HFFc6 (cell line): ENCODE measurements at places on chromosomes 1 and 21. TPM values are rescaled to one million over a fixed set of nuclear protein-coding genes. Genes with fewer than 3 reads are reported as not detected.

The TIMM17A gene
- total RNA-seq = 117 to 123 TPM (median 120 TPM) in 3 replicates

- no peak overlapping the region for H3K4me3 ChIP-seq
- peaks cover 37% of the 10 kb centered on the region for H3K4me1 ChIP-seq
- peaks cover 19% of the 10 kb centered on the region for H3K27me3 ChIP-seq
- H3K27ac ChIP-seq = no peak overlapping the region
- DNase-seq = no peak
Measured at GRCh38 chr21:45224189-45224938, 63.3 kb downstream of the POFUT2 start.

The MFAP2 gene
- 33.7 to 49.2 TPM (median 34.1 TPM) in 3 replicates for total RNA-seq

The C21orf91 gene
- total RNA-seq = 7.4 to 9.7 TPM (median 9.6 TPM) in 3 replicates

The MROH9 gene
- total RNA-seq = not detected in 3 replicates

DNA sequence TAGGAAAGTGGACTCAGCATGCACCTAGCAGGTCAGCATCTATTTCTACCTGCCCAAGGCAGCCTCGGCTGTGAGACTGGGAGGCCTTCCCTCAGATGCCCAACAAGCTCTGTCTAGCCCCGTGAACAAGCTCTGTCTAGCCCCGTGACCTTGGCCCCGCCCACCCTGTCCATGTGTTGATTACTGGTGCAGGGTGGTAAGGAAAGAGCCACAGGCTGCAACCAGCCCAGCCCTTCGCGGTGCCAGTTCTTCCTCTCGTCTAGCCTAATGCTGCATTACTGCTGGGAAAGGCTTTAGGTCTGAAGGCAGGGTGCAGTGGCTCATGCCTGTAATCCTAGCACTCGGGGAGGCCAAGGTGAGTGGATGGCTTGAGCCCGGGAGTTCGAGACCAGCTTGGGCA is 2.2 kb downstream of the GPR153 start:
- no peaks in the 10 kb centered on the region for H3K36me3 ChIP-seq
- peaks cover 5% of the 10 kb centered on the region for H3K27me3 ChIP-seq
- H3K27ac ChIP-seq = no peak overlapping the region
- DNase-seq = no peak
- H3K4me3 ChIP-seq = no peak overlapping the region

The KCNA2 gene
- not detected in 2 replicates for total RNA-seq

The CYP2J2 gene
- total RNA-seq = not detected in 3 replicates

DNA sequence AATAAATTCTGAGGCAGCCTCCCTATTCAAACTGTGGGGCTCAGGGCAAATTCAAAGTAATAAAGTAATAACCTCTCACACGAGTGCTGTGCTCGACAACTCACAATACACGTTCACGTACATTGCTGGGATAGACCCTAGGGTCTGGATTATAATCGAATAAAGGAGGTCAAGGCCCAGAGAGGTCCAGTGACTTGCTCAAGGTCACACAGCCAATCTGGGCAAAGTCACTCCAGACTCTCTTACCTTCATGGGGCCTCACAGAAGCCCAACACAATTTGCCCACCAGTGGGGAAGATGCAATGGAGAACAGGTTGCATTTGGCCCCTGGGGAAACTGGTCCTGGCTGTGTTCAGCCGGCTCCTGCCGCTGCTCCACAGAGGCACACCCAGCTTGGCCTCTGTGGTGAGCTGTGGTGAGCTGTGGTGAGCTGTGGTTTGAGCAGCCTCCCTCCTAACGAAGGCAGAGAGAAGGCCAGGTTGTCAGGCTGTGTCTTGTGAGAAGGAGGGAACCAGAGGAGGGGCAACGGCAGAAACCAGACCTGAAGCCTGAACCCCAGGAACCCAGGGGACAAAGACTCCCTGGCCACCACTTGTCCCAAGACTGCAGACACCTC is 35.1 kb downstream of the NUAK2 start:
- peak; percentile 33 for DNase-seq
- no peaks in the 10 kb centered on the region for H3K36me3 ChIP-seq
- peaks cover 65% of the 10 kb centered on the region for H3K4me1 ChIP-seq
- H3K4me3 ChIP-seq = peak overlapping the region; percentile 12; the same call in 1 of the 2 replicates

The C1orf56 gene
- total RNA-seq = 3.9 to 4.5 TPM (median 4.0 TPM) in 3 replicates

The LRRN2 gene
- not detected in 3 replicates for total RNA-seq

The ACTL8 gene
- total RNA-seq = 0.20 TPM in 1 of 3 replicates, not detected in the others

- peaks cover 52% of the 10 kb centered on the region for H3K4me1 ChIP-seq
- no peaks in the 10 kb centered on the region; the same call in 1 of the 2 replicates for H3K27me3 ChIP-seq
- peak overlapping the region; percentile 79 for H3K27ac ChIP-seq
- peaks cover 11% of the 10 kb centered on the region for H3K36me3 ChIP-seq
Measured at GRCh38 chr1:89633800-89634625, 1.1 kb downstream of the LRRC8C start.

The S100A1 gene
- total RNA-seq = 0.45 to 0.82 TPM in 2 of 3 replicates, not detected in the other

DNA sequence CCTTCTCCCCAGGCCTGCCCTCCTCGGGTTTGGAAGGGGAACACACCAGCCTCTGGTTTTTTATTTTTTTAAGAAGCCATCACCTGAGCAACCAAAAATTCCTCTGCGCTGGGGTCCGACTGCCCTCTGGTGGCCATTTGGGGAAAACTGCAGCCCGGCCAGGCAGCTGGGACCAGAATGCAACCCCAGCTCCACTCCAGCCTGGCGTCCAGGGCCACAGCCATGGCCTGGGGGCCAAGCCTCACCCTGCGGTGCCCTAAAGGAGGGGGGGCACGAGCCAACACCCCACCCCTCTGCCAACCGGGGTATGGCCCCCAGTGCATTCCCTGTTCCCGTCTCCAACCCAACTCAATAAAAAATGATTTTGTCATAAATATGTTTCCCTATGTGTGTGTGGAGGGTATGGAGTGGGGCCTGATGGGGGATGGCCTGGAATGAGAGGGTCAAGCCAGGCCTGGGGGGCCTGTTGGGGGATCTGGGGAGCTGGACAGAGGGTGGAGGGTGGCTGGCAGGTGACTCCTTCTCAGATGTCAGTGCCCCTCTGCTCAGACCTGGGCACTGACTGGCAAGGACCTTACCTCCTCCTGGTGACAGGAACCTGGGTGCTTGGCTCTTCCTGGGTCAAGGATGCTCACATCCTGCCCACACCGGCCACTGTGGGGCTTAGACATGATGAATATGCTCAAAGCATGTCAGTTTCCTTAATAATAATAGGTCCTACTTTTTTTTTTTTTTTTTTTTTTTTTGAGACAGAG is 3.2 kb downstream of the GPR3 start:
- peak; percentile 63 for DNase-seq
- H3K27me3 ChIP-seq = peaks cover 3% of the 10 kb centered on the region; the same call in 1 of the 2 replicates
- H3K27ac ChIP-seq = peak overlapping the region; percentile 54; the same call in 1 of the 2 replicates
- H3K4me1 ChIP-seq = peaks cover 41% of the 10 kb centered on the region
- no peaks in the 10 kb centered on the region for H3K36me3 ChIP-seq
- H3K4me3 ChIP-seq = 0 out of 2 replicates have a peak overlapping the region, but pooled peaks have one; percentile 24

The PUM1 gene
- 93.2 and 95.3 TPM in 2 replicates for total RNA-seq

The VWA5B1 gene
- total RNA-seq = not detected in 3 replicates

The PTGFRN gene
- 0.18 TPM in 1 of 3 replicates, not detected in the others for total RNA-seq

GRCh38 chr1:66494482-66494881 is 39.5 kb upstream of the SGIP1 start:
- H3K27me3 ChIP-seq = no peaks in the 10 kb centered on the region
- H3K4me3 ChIP-seq = no peak overlapping the region
- no peak for DNase-seq
- H3K27ac ChIP-seq = peak overlapping the region; percentile 88
- H3K36me3 ChIP-seq = peaks cover 6% of the 10 kb centered on the region

DNA sequence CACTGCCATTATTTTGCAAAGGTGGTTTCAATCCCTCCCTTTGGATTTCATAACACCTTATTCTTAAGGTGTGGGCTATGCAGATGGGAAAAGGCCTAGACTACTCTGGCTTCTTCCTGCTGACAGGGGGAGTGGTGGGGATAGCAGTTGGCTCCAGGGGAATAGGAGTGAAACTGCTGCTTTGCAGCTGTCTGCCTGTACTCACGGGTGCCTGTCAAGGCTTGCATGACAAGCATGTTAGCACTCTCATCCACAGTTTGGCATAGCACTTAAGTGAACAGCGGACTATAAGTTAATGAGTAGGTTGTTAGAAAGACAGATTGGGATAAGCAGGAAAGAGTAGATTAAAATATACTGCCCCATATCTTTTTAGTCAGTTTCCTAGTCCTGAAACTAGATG is 287.5 kb upstream of the DAB1 start:
- H3K36me3 ChIP-seq = no peaks in the 10 kb centered on the region
- H3K27ac ChIP-seq = no peak overlapping the region
- no peak overlapping the region for H3K4me3 ChIP-seq
- H3K4me1 ChIP-seq = no peaks in the 10 kb centered on the region

The SGIP1 gene
- 53.3 and 74.7 TPM in 2 replicates for total RNA-seq
